Gastroesophageal sphincter (tissue), 4 donors: ENCODE measurements at places on chromosomes 6 and 20. TPM values are rescaled to one million over a fixed set of nuclear protein-coding genes. Genes with fewer than 3 reads are reported as not detected.

GRCh38 chr6:15528870-15529269 lies 134.0 kb downstream of the DTNBP1 start:
- ATAC-seq = no peak

MCHR2 gene
- total RNA-seq = not detected

PRKN gene
- 39.2 TPM for total RNA-seq

TUBB2B gene
- total RNA-seq = 42.8 TPM

DNA sequence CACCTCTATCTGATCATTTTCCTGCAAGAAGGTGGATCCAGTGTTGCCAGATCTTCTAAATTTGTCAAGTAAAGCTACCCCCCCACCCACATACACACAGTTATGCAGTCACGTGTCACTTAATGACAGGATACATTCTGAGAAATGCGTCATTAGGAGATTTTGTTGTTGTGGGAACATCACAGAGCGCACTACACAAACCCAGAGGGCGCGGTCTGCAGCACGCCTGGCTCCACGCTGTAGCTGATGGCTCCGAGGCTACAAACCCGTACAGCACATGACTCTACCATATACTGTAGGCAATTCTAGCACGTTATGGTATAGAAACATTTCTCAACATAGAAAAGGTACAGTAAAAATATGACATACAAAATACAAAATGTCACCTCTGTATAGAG lies 126.9 kb downstream of the SYCP2 start:
- no peak for ATAC-seq

TPD52L1 gene
- 11.2 TPM for total RNA-seq

GRCh38 chr6:107941627-107942026 lies 16.4 kb downstream of the SEC63 start:
- no peak for ATAC-seq
